ENCODE measurements at places on chromosomes 6 and 20.

DNA sequence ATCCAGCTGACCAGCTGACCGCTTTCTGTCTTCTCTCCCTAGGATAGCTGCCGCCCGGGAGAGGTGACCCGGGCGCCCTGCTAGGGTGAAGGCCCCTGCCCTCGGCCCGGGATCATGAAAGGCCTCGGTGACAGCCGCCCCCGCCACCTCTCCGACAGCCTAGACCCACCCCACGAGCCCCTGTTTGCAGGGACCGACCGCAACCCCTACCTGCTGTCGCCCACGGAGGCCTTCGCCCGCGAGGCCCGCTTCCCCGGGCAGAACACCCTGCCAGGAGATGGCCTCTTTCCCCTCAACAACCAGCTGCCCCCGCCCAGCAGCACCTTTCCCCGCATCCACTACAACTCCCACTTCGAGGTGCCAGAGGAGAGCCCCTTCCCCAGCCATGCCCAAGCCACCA is 109.7 kb upstream of the MYL9 start:
- no peak for DNase-seq

GRCh38 chr6:153170511-153170910 is 39.4 kb upstream of the RGS17 start:
- DNase-seq, result no peak

- no peak for DNase-seq
Observed at GRCh38 chr6:110340392-110340965, 17.7 kb downstream of the METTL24 start.

GRCh38 chr20:62281161-62281933 is 21.4 kb upstream of the ADRM1 start:
- DNase-seq, result no peak

GRCh38 chr6:130766239-130767144 is 60.7 kb upstream of the SMLR1 start:
- DNase-seq, result no peak

DNA sequence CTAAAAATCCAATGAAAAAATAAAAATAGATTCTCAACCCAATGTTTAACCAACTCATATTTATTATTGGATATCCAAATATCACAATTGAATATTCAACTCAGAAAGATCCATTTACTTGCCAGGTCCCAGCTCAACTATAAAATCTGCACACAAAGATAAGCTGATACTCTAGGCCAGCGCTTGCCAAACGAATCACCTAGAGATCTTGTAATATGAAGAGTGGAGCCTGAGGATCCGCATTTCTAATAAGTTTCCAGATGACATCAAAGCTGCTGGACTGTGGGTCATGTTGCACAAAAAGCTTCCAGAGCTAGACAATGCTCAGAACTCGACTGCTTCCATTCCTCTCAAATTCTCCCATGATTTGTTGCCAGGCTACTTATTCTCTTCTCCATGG is 51.7 kb upstream of the HSF2 start:
- no peak for DNase-seq
